ENCODE measurements at places on chromosomes 3 and 15. TPM values are rescaled to one million over a fixed set of nuclear protein-coding genes. Genes with fewer than 3 reads are reported as not detected.

GRCh38 chr15:67244971-67245478 lies 9.4 kb downstream of the AAGAB start:
- no peak for DNase-seq

GRCh38 chr3:39329493-39329892 lies at the start of gene CCR8:
CCR8 (plus strand) TSS chr3:39329709; CDS start chr3:39332332, 2,623 bp downstream.
- no peak for DNase-seq

The FSIP1 gene
- total RNA-seq, result 0.36 TPM

The KPNA1 gene
- 52.8 TPM for total RNA-seq

DNA sequence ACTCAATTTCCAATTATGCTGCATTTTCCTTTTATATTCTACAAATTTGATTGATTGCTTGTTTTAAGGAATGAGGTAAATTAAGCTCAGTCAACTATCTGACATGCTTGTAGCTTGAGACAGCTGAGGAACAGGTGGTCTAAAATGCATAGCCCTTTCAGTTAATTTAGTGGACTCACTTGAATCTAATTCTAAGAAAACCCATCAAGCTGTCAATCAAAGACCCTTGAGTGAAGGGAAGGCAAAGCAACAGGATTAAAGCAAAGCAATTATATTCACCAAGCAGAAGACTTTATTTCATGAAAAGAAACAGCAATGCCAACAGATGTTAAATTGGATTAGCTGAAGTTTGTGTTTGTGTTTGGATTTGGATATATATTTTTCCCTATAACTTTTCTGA lies 228.5 kb downstream of the ARPP21 start:
- no peak for DNase-seq

The FILIP1L gene
- 3.3 TPM for total RNA-seq

The SMCO1 gene
- total RNA-seq, result not detected

The FOXL2 gene
- not detected for total RNA-seq

- no peak for DNase-seq
Observed at GRCh38 chr15:63350178-63350621, 31.4 kb downstream of the CA12 start.

GRCh38 chr3:146544929-146545528 lies 622 bp upstream of the PLSCR1 start:
- no peak for DNase-seq

The CLSTN2 gene
- 0.05 TPM for total RNA-seq

GRCh38 chr15:90305932-90306331 lies 40.5 kb downstream of the NGRN start:
- no peak for DNase-seq

DNA sequence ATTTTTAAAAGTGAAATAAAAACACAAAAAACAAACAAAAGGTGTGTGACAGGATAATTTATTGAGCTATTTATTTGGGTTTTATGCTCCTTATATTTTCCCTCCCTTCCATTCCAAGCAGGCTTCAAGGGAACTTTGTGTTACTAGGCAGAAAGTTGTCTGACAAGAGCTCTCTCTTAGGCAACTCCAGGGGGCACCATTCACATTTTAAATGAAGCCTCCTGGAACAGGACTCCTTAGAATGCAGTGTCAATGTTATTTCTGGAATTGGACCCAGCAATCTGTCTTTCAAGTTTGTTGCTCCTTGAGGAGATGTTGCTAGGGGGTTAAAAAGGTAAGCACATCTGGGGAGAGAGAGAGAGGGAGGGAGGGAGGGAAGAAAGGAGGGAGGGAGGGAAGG lies 5.4 kb upstream of the RFX7 start:
- DNase-seq, result no peak

GRCh38 chr3:75985432-75985831 lies 200.1 kb upstream of the ZNF717 start:
- no peak for DNase-seq

DNA sequence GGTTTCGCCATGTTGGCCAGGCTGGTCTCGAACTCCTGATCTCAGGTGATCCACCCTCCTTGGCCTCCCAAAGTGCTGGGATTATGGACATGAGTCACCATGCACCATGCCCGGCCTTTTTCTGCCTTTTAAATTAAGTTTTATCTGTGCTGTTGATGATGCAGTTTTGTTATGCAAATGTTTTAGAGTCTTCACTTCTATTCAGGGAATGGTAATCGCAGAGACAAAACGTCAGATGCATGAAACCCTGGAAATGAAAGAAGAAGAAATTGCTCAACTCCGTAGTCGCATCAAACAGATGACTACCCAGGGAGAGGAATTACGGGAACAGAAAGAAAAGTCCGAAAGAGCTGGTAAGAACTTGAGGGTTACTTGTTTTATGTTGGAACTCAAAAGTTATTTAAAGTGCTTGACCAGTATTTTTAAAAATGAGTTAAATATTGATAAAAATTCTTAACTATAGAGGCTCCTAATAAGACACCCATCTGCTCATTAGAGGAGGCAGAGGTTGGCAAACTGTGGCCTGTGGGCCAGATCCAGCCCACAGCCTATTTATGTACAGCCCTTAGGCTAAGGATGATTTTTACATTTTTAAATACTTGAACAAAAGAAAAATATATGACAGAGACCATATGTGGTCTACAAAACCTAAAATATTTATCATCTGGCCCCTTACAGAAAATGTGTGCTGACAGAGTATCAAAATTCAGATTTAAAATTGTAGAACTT lies 127.8 kb upstream of the LRRFIP2 start:
- DNase-seq, result no peak

DNA sequence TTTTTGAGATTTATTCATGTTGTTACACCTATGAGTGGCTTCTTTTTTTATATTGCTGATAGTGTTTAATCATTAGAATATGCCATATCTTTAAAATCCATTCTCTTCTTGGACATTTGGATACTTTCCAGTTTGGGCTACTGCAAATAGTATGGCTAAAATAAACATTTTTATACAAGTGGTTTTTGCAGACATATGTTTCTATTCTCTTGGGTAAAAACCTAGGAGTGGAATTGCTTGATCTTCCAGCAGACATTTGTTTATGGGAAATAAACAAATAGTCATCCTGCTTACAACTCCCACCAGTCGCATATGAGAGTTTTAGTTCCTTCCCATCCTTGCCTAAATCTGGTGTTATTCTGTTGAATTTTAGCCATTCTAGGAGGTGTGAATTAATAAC lies 193.1 kb downstream of the ALCAM start:
- DNase-seq, result no peak

The ACOX2 gene
- 0.16 TPM for total RNA-seq
